ENCODE measurements at places on chromosomes 5 and 9.

DNA sequence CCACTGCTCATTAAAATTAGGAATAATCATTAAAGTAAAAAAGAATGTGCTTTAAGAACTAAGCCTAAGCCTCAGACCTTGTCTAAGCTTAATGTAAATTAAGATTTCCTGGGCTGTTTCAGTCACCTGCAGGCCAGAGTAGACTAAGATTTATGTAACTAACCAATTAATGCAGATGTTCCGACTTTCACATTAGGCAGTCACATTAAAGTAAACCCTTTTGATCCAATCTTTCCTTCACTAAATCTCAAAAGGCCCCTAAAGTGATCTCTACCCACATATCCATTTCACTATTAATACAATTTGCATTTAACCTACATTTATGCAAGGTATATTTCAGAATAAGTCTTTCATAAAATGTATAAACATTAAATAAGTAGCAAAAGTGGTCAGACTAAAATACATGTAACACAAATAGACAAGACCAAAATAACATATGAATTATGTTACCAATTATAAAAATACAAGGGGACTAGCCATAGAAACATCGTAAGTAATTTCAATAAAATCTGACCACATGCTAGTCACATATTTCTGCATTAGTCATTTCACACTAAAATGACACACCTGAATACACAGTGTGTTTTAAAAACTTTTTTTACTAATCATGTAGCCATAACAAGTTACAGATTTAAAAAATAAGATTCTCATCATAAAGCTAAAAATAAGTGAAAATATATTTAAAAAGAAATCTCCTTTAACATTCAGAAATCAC, 7.7 kb downstream of the NR3C1 start:
- no peak for DNase-seq

DNA sequence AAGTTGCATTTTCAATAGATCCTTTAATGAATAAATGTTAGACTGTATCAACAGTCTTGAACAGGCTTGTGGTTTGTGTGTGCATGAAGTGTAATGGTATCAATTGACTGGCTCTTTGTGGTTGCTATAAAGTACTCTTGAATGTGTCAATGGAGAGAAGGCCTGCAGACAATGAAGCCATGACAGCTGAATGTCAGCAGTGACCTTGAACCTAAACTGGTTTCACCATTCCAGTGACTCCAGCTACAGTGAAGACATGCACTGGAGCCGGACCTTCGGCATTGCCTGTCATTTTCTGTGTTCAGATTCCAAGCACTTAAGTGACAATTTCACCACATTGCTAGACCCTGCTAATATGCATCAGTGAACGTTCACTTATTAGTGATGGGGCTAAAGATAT, 276.0 kb upstream of the TMEM161B start:
- DNase-seq = no peak

DNA sequence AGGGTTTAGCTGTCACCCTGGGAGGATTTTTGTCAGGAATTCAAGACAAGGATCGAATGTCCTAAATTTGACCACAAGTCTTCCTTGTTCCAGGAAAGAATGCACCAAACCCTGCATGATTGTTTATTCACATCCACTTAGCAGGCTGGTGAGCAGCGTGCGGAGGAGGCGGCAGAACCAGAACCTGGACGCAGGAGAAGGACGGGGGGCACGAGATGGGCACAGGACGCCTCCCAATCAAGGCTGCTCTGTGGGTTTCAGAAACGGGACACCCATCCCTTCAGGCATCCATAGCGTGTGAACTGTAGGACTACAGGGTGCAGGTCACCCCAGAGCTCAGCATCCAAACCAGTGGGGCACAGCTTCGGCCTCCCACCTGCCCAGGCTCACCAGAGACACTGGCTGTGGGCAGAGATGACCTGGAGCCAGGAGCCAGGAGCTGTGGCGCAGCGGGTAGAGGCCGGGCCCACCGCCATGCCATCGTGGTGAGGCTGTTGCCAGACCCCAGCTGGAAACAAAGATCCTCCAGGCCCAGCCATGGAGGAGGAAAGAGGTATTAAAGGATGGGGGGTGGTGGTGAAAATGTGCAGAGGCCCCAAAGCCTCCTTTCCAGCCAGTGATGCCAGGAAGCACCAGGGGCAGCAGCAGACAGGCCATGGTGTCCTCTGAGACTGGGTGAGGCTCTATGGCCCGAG, 32.3 kb upstream of the ADAMTS2 start:
- DNase-seq = no peak

- DNase-seq = no peak
Measured at GRCh38 chr5:178338750-178339144, 106.1 kb upstream of the PHYKPL start.

- no peak for DNase-seq
Measured at GRCh38 chr5:141421489-141421855, 621 bp downstream of the PCDHGA11 start.

- DNase-seq = no peak
Measured at GRCh38 chr5:168908207-168908606, 329.0 kb upstream of the PANK3 start.

DNA sequence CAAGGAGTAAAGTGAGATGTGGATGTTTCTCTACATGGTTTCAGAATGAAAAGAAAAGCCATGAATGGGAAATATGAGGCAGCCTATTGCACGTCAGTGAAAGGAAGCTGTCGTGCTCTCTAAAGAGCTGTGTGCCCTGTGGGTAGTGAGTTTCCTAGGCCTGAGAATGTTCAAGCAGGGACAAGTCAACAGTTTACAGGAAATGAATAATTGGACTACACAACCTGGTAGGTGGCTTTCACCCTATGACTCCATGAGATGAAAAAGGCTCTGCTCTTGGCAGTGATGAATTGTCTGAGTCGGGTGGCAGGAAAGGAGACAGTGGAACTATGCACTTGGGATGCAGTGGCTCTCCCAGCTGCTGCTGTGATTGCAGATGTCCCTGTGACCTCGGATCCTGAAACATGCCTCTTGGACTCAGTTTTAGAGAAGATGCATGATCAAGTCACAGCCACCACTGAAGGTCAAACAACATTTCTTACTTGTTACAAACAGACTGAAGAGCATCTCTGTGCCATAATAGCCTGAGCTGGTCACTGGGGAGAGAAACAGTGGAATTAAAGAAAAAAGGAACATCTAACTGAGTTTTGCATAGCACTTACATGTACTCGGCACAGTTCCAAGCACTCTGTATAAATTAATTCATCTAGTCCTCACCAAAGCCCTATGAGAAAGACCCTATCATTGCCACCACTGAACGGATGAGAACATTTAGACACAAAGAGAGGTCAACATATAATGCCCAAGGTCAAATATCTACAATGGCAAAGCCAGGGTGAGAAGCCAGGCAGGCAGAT, 293.7 kb downstream of the SPOCK1 start:
- DNase-seq = no peak

GRCh38 chr5:5420251-5420650, 2.2 kb upstream of the ICE1 start:
- DNase-seq = no peak

DNA sequence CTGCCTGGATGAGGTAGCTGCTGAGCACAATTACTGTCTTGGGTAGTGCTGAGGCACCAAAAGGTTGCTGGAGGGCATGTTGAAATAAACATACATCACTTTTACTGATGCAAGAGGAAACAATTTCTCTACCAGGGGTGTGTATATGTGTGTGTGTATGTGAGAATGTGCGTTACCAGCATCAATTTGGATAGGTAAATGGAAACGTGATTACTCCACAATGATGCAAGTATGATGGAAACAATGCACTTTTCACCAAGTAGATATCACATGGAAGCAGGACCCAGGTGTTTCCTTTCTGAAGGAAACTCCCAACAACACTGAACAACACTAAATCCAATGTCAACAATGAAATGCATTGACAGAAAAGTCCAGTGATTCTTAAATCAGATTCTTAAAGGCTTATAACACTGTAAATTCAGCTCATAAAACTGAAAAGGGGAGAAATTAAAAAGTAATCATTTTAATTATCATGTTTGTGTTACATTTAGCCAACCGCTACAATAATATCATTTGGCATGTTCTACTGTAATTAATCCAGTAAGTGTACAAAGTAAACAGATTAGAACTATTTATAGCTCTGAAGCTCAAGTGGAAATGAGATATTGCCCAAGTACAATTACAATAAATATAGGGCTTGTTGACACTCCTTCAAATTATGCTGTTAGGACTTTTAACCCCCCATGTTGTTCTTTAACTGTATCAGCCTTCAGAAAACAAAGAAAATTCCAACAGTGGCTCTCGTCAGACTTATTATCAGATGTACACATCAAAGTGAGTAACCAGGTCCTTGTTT, 25.3 kb downstream of the YIPF5 start:
- DNase-seq = no peak

DNA sequence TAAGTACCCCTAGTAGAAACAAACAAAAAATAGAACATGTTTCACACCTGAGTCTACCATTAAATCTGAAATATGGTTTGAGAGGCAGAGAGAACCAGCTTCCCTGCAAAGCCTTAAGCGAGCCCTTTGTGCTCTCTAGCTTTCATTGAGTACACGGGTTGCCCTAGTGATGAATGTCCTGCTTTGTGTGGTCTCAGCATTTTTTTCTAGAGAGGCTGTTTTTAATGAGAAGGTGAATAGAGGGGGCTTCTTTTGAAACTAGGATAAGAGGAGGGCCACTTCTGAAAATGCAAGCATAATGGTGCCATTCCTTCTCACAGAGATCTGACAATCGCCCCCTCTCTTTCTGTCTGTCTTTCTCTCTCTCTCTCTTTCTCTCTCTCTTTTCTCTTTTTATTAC, 131.3 kb downstream of the MACIR start:
- DNase-seq = no peak

DNA sequence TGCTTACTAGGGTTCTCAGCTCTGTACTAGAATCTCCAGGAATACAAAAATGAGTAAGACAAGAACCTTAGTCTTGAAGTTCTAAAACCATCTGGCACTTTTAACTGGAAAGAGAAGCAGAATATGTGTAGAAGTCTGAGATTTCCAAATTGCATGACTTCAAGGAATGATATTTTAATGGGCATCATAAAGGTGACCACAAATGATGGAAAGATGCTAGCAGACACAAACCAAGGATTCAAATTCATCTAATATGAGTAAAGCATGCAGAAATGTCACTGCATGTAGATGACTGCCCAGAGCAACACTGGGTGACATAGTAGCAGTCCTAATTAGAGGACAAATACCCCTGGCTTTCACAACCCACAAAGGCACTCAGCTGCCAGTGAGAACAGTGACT, 117.2 kb downstream of the RPS23 start:
- no peak for DNase-seq

DNA sequence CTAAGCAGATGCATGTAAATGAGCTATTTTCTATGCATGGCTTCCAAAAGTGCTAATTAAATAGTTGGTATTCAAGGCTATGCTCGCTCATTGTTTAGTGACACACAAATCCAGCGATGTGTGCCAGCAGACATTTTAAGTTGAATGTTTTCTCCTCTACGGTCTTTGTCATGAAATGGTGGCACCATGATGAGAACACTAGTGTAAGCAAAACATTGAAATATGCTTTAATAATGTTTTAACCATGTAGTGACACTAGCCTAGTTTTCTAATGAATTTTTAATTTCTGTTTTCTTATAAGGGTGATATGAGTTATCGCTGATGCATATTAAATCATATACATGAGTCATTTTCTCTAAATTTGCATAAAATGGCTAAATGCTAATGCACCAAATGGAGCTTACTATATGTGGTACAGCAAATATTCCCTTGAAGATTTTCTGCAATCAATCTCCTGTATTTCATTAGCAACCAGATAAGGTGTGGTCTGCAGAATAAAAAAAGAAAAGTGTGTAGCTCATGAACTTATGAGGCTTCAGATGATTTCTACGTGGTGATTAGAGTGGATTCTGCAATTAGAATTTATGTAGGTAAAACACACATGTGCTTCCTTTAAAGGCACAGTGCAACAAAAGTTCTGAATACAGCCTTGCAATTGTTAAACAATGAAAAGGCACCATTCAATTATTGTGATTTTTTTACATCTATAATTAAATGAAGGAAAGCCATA, 226.6 kb downstream of the MEF2C start:
- DNase-seq = no peak

DNA sequence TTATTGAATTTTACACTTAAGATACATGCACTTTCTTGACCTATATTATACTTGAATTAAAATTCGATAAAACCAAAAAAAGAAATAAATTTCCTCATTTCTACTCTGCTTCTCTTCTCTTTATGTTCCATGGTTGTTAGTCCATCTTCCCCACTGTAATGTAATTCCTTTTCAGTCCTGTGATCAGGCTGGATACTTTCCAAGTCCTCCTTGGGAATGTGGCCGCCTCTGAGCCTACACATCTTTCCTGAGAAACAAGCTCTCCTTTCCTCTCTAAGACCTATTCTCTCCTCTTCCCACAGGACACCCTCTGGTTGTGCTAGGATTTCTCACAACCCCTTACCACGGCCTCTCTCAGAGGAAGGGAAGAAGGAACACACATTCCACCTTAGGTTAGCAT, 285.1 kb downstream of the DNAH5 start:
- no peak for DNase-seq

- no peak for DNase-seq
Measured at GRCh38 chr9:69279084-69279731, 45.8 kb upstream of the ENTREP1 start.

- peak; percentile 10 for DNase-seq
Measured at GRCh38 chr5:25568989-25569625, 924.3 kb upstream of the CDH10 start.

DNA sequence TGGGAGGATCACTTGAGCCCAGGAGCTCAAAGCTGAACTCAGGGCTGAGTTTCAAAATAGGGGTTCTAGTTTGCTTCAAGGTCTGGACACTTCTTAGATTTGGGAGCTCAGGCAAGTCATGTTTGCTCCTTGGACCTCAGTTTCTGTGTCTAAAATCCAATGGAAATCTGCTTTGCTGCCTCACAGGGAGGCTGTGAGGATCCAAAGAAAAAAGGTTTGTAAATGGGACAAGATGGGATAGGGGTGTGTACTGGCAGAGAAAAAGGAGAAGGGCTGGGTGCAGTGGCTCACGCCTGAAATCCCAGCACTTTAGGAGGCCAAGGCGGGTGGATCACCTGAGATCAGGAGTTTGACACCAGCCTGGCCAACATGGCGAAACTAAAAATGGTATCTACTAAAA, 39.6 kb upstream of the SH3PXD2B start:
- no peak for DNase-seq

DNA sequence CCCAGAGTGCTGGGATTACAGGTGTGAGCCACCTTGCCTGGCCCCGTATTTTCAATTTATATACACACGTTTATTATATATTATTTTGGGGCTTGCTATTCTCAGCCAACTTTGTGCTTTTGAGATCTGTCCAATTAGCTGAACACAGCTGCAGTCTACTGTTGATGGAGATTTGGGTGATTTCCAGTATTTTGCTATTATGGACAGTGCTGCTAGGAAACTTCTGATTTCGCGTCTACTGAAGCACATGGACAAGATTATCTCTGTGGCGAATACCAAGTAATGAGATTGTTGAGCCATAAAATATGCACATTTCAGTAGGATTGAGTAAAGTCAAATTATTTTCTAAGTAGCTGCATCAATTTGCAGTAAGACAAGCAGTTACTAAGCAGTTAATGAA, 1731.2 kb upstream of the CDH6 start:
- DNase-seq = no peak

DNA sequence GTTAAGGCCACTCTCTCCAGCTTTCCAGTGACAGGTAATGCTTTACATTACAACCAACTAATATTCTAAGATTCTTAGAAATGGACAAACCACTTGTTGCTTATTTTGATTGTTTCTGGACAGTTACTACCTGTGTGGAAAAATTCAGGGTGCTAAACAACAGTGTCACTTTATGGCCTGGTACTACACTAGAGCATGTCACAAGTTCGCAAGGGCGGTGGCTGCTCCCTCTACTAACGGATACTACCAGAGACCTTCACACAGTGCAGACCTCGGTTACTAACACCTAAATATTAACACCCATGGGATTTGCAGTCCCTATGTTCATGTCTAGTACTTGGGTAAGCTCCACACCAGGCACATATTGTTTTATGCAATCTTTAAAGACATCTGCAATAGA, 13.4 kb downstream of the HMGXB3 start:
- no peak for DNase-seq

Measured in CD4-positive, alpha-beta T cell treated with Interleukin-15 for 4 hours (primary cell).